ENCODE measurements at places on chromosomes 11 and 22.
A peak's percentile ranks its signal among the peaks of the same experiment; 100 is the strongest.

DNA sequence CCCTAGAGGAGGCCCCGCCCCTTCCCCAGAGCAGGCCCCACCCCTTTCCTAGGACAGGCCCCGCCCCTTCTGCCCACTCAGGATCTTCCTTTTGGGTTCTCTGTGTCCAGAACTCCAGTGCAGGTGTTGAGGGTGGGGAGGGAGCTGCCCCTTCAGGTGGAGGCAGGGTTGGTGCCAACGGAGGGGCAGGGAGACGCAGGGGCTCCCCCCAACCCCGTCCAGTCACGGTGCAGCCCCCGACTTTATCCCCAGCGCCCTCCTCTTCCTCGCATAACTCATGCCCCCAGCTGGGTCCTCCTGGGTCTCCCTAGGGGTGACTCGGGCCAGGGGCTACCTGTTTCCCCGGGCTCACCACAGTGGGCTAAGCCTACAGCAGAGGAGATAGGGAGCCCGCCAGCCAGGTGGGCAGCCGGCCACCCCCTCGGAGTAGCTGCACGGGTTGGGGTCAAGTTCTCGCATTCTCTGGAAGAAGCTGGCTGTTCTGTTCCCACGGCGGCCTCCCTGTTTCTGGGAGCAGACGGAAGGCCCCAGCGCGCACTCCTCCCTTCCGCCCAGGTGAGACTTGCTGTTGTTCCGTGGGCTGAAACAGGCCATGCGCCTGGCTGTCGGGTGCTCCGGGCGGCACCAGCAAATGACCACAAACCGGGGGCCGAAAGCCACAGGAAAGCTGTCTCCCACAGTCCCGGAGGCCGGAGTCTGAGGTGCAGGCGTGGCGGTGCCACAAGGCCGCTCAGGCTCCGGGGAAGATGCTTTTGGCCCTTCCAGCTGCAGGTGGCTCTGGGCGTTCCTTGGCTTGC is 38.9 kb downstream of the MUC2 start:
- DNase-seq, result no peak

- DNase-seq, result peak; percentile 62
Observed at GRCh38 chr22:27134315-27134701, 476.9 kb downstream of the MIAT start.

GRCh38 chr22:32240461-32240860 is 14.7 kb downstream of the SLC5A4 start:
- DNase-seq, result no peak

GRCh38 chr11:26571861-26572654 is at the start of gene MUC15:
Gene MUC15, minus strand, starts transcription at chr11:26572263. Its CDS starts 5,169 bp downstream, at chr11:26567094.
- no peak for DNase-seq

DNA sequence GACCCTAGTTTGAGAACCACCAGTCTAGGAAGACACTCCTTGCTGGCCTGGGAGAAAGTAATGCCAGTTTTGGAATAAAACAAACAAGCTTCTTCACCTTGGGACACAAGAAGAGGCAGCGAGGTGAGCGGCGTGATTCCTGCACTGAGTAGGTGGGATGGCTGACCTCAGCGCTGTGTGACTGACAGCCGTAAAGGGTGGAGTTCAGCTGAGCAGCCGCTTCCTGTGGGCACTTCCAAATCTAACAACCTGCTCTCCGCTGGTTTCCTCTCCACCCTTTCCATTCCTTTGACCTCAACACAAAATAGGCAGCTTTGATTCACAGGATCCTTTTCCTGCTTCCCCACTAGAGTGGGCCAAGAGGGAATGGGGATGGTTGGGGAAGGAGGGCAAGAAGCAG is 45.8 kb downstream of the PC start:
- no peak for DNase-seq

- DNase-seq, result no peak
Observed at GRCh38 chr22:35835998-35836691, 118.5 kb downstream of the APOL5 start.

DNA sequence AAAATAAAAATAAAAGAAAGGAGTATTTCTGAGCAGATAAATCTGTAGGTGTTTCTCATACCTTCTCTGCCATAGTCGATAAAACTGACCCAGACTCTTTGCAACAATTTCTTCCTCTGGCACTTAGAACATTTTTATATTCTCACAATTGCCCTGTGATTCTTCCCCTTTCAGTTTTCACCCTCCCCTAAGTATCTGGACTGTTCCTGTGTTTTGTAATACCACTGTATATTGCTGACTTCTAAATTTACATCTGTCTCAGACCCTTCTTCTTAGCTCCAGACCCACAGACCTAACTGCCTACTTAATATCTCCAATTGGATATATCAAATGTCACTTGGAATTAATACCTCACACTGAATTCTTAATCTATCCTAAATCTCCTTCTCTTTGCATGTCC is 133.4 kb upstream of the DDI1 start:
- no peak for DNase-seq

DNA sequence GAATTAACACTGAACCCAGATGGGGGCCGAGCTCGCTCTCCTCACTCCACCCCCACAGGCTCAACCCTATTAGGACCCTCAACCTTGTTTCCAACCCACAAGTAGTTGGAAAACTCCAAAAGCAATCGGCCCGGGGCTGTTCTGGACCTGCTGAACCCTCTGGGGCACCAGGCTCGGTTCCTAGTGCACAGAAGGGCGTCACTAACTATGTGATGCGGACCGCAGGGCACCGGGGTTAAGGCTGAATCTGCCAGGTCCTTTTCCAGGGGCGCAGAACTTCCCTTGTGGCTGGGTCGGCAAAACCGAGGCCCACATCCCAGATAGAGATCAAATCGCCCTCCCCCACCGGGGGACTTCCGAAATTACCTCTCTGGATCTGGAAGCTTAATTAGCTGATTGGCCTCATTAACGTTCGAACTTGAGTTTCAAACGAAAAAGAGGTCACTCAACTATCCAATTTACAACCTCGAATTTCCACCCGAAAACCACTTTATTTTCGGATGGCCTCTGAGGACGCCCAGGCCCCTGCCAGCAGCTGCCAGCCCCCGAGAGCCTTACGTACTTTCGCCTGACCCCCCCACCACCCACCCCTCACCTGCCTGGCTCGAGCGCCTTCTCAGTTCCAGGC is 1.7 kb downstream of the SHANK2 start:
- no peak for DNase-seq

DNA sequence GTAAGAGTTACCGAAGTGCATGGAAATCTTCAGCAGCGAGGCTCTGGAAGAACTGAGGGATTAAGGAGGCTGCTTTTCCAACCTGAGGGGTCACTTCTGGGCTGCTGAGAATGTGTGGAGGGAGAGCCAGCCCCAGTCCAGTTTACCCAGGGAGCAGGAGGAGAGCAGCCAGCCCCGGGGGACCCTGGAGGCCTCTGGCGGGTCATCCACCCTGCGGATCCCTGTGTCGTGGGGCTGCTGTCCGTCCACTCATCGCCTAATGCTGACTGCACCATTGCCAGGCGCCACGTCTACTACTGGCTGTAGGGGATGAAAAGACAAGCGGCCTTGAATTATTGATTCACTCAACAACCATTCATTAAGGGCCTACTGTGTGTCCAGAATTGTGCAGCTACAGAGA is 228.7 kb upstream of the TBCEL start:
- DNase-seq, result no peak

DNA sequence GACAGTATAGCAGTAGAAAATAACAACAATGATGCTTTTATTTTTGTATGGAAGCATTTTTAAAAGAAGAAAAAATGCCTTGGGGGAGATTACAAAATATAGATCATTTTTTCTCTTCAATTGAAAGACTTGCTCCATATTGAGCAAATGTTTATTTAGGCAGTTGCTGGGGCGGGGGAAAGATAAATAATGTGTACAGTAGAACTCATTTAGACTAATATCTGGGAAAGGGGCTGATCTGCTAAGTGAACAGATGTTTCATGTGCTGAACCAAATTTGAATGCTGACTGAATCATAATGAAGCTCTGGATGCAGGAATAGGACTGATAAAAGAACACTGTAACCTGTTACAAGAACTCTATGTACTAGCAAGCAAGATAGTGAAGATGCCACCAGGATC is 457.1 kb upstream of the TENM4 start:
- DNase-seq, result no peak

DNA sequence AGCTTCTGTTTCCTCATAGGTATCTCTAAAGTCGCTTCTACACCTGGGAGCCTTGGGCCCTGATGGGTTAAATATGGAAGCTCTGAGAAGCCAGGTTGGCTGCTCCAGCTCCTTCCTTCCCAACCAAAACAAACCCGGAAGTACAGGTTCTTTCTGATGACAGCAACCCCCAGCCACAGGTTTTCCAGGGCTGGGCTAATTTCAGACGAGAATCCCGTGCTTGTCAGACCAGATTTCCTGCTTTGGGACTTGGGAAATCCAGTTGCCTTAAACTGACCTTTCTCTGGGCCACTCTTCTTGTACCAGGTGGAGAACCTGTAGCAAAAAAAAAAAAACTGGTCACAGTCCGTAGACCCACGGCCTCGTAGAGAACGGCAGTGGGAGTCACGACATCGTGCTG is 51.9 kb downstream of the RBX1 start:
- DNase-seq, result no peak

- DNase-seq, result no peak
Observed at GRCh38 chr11:44818110-44818509, 91.3 kb downstream of the TSPAN18 start.

GRCh38 chr11:60960405-60960804 is 8.4 kb upstream of the SLC15A3 start:
- DNase-seq, result no peak

DNA sequence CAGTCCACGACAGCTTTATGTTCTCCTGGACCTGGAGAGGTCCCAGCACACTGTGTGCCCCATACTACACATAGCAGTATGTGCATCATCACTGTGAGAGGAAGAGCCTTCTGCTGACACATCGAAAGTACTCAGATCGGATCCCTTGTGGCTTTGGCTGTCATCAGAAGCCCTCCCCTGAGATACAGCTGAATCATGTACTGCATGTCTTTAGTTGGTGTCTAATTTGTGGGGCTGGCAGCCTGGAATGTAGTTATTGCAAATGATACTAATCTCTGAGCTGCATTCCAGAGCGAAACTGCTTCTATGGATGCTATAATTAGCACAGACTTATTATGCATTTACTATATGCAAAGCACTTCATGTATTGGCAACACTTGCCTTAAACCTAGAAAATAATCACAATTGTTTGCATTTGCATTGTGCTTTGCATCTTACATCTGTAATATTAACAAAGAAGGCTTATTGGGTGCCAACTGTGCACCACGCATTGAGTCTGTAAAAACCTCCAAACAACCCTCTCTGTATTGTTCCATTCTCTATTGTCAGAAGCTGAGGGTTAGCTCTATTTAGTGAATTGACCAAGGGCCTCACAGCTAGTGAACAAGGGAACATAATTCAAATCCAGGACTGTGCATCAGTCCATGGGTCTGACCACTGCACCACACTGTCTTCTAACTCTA is 89.2 kb upstream of the CRTAM start:
- DNase-seq, result peak; percentile 51

- DNase-seq, result peak; percentile 70
Observed at GRCh38 chr22:37804881-37805809, 2.6 kb upstream of the GCAT start.

- DNase-seq, result no peak
Observed at GRCh38 chr22:22849640-22850610, 37.7 kb upstream of the IGLL5 start.

GRCh38 chr11:105100981-105101630 is 38.5 kb downstream of the CARD18 start:
- DNase-seq, result no peak

- no peak for DNase-seq
Observed at GRCh38 chr22:32619614-32620426, 145.2 kb downstream of the FBXO7 start.
